ENCODE measurements at places on chromosomes 12 and 14. TPM values are rescaled to one million over a fixed set of nuclear protein-coding genes. Genes with fewer than 3 reads are reported as not detected.
A peak's percentile ranks its signal among the peaks of the same experiment; 100 is the strongest.

DNA sequence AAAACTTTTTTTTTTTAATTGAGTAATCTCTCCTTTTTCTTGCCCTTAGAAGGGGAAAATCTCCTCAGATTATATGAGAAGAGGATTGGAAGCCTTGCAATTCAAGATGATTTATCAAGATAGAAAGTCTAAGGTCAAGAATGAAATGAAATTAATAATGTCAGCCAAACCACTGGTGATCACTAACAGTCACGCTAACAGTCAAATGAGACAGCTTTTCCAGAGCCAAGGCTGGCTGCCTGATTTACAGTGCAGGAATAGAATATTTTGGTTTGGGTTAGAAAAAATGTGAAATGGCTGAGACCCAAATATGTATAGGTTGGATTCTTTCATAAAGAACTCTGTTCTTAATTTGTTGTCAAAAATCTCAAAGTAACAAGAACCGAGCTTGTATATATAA, 204.3 kb downstream of the PPM1H start:
- no peak for DNase-seq

GRCh38 chr12:65695113-65695865, 129.0 kb upstream of the HMGA2 start:
- DNase-seq = peak; percentile 84

Gene APAF1
- polyA plus RNA-seq = 4.6 TPM

Gene PLD4
- polyA plus RNA-seq = not detected

Gene SDR9C7
- polyA plus RNA-seq = not detected

Gene PLEKHG3
- 51.9 TPM for polyA plus RNA-seq

GRCh38 chr14:102540315-102541028, 30.9 kb upstream of the ANKRD9 start:
- DNase-seq = peak; percentile 73

- no peak for DNase-seq
These were observed 286.3 kb downstream of the RPAP3 start for GRCh38 chr12:47419497-47419896.

All from kidney (tissue), 22 donors.